ENCODE measurements at places on chromosomes 7 and 10.

DNA sequence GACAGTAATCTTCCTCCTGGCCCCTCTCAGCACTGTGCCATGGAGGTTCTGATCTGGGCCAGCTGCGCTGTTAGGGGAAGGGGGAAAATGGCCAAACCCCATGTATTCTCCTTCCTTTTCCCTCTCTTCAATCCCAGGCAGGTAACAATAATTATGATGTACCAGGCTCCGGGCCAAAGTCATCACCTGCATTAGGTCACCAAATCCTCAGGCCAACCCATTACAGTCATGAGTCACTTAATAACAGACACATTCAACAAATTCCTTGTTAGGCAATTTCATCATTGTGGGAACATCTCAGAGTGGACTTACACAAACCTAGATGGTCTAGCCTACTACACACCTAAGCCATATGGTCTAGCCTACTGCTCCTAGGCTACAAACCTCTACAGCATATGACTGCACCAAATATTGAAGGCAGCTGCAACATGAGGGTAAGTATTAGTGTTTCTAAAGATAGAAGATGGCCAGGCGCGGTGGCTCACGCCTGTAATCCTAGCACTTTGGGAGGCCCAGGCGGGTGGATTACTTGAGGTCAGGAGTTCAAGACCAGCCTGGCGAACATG, 2.2 kb upstream of the HSPB1 start:
- peak; percentile 86 for DNase-seq

GRCh38 chr10:86659161-86659691, 4.9 kb downstream of the OPN4 start:
- DNase-seq, result no peak

- no peak for DNase-seq
These were observed 288.9 kb downstream of the ADARB2 start for GRCh38 chr10:1448252-1448930.

GRCh38 chr10:132786884-132787494, 1.0 kb upstream of the NKX6-2 start:
- no peak for DNase-seq

DNA sequence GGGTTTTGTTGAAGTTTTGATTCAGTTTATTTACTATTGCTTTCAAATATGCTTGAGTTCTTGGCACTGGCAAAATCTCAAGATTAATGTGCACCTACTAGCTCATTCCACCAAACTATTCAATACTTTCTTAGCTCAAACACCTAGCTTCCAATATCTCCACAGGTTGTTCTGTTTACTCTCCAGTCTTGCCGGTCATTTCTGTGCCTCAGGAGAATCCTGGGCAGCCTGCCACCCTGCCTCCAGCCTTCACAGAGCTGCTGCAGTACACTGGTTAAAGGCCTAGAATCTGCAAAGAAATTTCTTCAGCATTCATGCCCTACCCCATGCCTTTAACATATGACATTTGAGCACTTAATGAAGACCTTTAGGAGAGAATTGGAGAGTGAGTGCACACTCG, 4.0 kb upstream of the TMEM106B start:
- DNase-seq, result no peak

- DNase-seq, result no peak
These were observed 251.2 kb downstream of the TNS3 start for GRCh38 chr7:47330561-47331178.

GRCh38 chr10:130422366-130423324, 286.5 kb downstream of the GLRX3 start:
- no peak for DNase-seq

DNA sequence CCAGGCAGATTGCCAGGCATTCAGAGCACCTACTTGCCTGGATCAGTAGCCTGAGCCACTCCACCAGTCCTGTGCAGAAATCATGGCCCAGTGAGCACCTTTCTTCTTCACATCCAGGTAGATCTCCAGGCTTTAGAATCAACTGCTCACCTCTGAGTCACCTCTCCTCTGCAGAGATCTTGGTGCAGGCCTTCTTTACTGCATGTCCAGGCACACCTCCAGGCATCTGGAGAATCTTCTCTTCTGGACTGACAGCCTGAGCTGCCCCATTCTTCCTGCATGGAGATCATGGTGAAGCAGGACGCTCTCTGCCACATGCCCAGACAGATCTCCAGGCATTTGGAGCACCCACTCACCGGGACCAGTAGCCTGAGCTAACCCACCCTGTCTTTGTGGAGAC, 894.5 kb upstream of the MBL2 start:
- no peak for DNase-seq

GRCh38 chr7:37817996-37818720, 30.2 kb upstream of the NME8 start:
- DNase-seq, result no peak

DNA sequence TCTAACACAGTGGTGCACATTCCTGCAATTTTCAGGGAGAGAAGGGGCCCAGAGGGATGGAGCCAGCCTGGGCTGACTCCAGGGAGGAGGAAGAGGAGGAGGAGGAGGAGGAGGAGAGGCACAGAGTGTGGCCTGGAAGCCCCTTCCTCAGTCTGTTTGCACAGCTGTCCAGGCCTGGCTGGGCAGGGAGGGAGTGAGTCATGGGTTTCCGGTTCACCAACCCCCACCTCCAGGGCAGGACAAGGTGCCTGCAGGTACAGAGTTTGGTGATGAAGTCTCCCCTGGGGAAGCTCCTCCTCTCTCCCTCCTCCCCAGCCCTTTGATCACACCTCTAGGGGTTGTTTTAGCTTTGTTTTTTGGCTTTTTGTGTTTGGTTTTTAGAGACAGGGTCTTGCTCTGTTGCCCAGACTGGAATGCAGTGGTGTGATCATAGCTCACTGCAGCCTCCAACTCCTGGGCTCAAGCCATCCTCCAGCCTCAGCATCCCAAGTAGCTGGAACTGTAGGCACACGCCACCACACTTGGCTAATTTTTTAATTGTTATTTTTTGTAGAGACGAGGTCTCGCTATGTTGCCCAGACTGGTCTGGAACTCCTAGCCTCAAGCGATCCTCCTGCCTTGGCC, 77.5 kb upstream of the CUX1 start:
- DNase-seq, result no peak

DNA sequence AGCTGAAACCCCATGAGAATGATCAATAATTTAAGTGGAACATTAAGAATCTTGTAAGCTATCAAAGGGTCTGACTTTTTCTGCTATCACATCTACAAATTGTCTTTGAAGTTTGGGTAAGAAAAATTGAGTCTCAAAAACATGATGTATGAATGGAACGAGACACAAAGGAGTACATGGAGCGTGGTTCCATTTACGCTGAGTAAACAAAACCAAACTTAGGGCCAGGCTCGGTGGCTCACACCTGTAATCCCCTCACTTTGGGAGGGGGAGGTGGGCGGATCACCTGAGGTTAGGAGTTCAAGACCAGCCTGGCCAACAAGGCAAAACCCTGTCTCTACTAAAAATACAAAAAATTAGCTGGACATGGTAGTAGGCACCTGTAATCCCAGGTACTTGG, 24.3 kb downstream of the SMC3 start:
- no peak for DNase-seq

- no peak for DNase-seq
These were observed 141.1 kb downstream of the DIP2C start for GRCh38 chr10:548238-548901.

- no peak for DNase-seq
These were observed 25.1 kb downstream of the PWWP2B start for GRCh38 chr10:132421847-132422751.

- DNase-seq, result no peak
These were observed 29.9 kb downstream of the ZNF783 start for GRCh38 chr7:149291781-149292461.

DNA sequence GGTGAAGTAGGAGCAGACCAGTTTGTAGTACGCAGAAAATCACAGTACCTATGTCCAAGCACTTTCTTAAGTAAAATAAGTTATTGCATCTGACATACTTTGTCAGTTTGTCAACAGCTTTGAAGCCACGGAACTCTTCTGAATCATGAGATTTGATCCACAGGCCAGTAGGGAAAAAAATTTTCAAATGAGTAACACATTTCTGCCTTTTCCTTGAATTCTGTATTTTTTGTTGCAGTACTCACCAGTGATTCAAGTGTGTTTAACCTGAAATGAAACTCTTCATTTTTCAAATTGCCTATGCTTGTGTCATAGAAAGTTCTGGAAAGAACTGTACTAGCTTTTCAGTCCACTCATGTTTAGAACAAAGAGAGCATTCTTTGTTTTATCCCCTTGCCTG, 337.7 kb downstream of the GATA3 start:
- no peak for DNase-seq

- no peak for DNase-seq
These were observed 223.6 kb downstream of the RELN start for GRCh38 chr7:103765901-103766300.

All from LoVo (cell line).